ENCODE measurements at places on chromosomes 4 and X.

GRCh38 chr4:156949373-156949814, 22.2 kb downstream of the PDGFC start:
- DNase-seq = peak; percentile 75

DNA sequence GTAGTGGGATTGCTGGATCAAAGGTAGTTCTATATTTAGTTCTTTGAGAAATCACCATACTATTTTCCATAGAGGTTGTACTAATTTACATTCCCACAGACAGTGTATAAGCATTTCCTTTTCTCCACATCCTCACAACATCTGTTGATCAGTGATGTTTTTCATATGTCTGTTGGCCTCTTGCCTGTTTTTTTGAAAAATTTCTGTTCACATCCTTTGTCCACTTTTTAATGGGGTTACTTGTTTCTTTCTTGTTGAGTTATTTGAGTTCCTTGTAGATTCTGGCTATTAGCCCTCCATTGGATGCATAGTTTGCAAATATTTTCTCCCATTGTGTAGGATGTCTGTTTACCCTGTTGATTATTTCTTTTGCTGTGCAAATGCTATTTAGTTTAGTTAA, 72.6 kb downstream of the STOX2 start:
- DNase-seq = no peak

DNA sequence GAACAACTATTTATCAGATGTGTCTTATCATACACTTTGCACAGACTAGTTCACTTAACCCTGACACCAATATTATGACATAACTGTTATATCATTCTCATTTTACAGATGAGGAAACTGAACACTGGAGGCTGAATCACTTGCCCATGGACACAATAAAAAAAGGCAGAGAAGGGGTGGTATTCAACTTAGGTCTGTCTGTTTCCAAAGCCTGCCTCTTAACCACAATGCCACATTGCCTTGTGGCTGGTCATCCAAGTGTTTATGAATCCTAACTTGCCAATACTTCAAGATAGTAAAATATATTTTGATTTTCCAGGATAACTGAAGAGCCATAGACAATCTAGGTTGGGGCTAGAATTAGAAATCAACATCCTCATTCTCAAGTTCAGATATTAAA, 327.8 kb downstream of the NR3C2 start:
- DNase-seq = no peak

DNA sequence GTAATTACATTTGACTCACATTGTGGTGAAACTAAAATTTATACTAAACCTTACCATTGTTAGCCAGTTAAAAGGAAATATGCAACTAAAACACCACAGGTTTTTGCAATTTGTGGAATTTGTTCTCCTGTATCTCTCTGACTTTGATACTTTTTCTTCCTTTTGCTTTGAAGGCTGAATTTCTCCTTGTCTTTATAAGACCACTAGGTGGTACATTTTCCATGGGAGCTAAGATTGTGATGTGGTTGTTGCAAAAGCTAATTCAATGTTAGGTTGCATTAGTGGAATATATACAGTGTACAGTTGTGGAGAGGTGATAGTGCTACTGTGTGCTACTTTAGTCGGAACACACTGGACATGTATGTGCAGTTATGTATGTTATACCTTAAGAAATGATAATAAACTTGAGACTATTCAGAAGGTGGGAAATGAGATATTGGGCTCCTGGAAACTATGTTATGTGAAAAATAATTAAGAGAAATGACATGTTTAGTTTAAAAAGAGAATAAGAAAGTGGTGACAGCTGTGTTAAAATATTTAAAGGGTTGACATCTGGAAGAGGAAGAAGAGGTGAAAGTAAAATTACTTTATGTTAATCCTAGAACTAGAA, 70.3 kb downstream of the ARL9 start:
- DNase-seq = peak; percentile 65

- no peak for DNase-seq
Measured at GRCh38 chr4:166459621-166460020, 586.6 kb downstream of the TLL1 start.

Data from astrocyte of the hippocampus (primary cell).